Activated T-helper 9 cell treated with anti-CD3 and anti-CD28 coated beads, Interleukin-2, amount 50 U/mL, for 16 hours (primary cell): ENCODE measurements at places on chromosomes 13 and 19.
A peak's percentile ranks its signal among the peaks of the same experiment; 100 is the strongest.

DNA sequence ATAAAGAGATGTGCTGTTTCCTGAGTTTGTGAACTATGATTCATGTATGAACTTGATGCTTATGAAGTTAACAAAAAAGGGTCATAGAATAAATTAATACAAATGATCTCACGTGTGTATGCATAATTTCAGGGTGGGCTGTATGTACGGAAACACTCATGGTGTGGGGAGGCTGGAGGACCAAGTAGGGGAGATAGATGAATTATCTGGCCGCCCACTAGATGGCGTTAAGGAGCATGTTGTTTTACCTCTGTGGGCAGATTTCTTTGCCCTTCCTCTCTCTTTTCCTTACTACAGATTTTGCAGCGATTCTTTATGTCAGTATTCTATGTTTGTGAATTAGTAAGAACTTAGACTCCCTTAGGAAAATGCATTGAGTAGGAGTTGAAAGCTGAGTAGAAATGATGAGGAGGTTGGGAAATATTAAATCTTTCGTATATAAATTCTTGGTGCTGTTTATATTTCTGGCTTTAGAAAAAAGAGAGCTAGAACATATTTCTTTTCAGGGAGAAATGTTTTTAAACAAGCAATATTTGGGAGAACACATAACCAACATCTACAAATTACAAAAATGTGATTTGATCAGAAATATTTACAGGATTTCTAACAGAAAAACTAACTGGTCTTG lies 47.4 kb upstream of the TMTC4 start:
- DNase-seq: peak; percentile 13

DNA sequence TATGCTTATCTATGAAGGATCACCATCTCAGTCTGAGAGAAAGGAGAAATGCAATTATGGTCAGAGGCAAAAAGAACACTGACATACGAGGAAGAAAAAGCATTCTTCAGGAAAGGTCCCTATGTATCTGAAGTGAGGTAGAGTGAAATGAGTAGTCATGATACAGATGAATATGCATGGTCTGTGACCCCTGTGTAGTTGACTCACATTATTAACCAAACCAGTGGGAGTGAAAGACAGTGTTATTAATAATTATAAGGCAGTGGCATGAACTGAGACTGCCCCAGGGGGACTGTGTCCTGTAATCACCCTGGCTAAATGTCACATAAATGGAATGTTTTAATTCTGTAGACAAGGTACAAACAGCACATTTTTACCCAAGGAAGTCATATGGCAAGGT lies 1320.2 kb upstream of the PCDH9 start:
- no peak for DNase-seq

- DNase-seq: no peak
Observed at GRCh38 chr13:66996503-66996902, 233.6 kb downstream of the PCDH9 start.

- DNase-seq: no peak
Observed at GRCh38 chr19:39524495-39524894, 8.2 kb downstream of the EID2B start.

DNA sequence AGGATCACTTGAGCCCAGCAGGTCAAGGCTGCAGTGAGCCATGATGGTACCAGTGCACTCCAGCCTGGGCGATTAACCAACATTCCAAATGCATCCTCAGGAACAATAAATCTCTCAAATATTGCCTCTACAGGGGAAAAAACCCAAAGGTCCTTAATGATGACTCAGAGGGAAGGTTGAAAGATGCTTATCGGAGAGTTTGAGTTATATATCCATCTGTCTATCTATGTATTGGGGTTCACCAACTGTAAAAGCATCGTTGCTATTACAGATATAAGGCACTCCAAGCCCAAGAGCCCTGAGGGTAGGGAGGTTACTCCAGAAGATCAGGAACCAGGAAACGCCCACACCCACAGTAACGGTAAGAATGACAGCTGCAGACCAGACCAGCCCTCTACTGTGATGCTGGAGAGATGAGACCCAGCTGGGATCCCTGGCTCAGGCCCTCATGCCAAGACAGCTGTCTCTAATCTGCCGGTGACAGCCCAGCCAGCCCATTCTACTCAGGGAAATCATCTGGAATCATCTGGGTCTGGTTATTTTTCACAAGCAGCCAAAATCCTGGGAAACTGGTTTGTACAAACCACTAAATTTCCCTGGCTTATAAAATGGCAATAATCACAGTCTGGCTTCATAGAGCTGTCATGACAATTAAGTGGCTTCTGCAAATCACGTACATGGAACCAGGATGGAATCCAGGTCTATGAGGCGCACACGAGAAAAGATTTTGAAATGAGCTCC lies 23.8 kb downstream of the TEX101 start:
- DNase-seq: no peak

DNA sequence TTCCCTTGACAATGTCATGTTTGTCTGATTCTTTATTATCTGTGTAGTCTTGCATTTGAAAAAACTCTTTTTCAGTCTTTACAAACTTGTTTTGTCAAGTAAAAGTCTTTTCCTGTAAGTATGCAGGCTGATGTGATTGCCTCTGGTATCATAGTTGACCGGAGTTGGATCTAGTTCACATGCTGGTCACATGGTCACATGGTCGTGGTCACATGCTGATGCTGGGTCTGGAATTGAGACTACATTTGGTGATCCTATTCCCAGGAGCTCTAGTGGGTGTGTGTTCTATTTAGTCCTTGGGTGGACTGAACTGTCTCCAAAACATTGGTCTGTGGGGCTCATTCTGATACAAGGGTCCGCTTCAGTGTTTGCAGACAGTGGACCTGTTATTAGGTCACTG lies 1798.8 kb upstream of the PRR20A start:
- DNase-seq: no peak

DNA sequence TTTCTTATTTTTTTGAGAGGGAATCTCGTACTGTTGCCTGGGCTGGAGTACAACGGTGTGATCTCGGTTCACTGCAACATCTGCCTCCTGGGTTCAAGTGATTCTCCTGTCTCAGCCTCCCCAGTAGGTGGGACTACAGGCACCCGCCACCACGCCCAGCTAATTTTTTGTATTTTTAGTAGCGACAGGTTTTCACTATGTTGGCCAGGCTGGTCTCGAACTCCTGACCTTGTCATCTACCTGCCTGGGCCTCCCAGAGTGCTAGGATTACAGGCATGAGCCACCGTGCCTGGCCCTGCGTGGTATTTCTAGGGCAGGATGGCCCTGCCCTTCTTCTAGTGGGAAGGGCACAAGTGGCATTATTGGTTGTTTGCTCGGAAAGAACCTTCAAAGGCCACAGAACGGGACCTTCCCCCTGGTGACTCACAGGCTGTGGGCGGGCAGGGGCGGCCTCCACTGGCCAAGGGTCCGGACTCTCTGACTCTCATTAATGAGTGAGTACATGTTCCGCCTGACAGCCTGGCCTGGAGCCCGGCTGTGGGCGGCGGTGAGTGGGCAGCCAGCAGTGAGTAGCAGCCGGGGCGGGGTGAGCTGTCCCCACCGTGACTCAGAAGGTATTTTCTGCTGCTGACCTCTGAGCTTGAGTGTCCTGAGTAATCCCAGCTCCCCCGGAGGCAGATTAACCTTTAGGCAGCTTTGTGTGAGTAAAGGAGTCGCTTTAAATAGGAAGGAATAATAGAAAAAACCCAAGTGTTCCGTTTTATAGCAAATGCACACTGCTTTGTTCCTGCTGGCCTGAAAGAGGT lies 5.1 kb downstream of the DOT1L start:
- DNase-seq: peak; percentile 74

DNA sequence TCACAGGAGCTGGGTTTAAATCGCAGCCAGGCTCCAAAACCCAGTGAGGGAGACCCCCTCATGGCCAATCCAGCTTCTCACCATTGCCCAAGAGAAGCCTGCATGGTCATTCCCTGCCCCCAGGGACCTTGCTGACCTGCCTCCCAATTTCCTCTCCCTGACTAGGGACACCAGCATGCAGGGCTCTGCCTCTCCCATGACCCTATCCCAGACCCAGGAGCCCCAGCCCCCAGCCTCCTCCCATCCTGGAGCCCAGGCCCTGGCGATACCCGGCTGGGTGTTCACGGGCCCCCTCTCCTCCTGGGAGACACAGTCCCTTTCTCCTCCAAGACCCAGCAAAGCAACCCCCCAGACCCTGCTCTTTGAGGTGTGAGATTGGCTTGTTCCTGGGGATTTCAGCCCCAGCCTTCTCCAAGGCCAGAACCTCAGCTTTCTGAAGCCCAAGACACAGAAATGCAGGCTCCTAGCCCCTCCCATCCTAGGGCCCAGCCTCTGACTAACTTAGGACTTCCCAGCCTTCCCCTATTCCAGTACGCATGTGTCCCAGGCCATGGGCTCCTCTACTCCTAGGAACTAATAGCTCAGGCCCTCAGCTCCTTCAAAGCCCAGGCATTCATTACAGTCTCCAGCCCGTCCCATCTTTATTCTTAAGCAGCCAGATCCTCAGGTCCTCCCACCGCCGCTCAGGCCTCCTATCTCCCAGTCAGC lies 1.1 kb downstream of the GYS1 start:
- no peak for DNase-seq

- DNase-seq: no peak
Observed at GRCh38 chr13:109870274-109870673, 83.9 kb upstream of the IRS2 start.

DNA sequence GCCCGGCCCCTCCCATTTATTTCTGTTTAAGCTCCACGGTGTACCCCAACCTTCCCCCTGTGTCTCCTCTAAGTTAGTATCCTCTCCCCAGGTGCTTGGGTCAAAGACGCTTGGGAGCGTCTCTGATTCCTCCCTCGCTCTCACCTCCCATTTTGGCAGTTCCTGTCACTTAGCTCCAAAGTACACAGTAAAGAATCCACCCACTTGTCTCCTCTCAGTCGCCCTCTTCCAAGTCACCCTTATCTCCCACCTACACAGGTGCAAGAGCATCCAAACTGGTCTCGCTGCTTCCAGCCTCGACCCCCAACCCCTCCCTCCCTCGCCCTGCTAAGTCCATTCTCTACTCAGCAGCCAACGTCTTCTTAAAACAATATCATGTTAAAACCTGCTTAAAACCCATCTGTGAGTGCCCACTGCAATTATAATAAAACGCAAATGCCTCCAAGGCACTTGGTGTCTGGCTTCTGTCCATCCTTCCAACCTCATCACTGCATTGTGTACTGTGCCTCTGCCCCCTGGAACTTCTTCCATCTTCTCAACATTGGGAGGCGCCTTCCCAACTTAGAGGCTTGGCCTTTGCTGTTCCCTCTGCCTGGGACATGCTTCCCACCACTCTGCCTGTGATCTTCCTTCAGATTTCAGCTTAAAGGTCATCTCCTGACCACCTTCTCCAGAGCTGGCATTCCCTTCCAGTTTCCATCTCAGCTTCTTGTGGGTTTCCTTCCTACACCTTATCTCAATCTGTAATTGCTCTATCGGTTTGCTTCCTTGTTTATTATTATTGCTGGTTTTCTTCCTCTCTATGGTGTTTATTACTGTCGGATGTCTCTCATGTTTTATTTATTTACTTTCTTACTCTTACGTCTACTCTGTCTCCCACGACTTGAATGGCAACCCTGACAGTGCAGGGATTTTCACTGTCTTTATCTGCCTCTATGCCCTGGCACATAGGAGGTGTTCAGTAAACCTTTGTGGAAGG lies 9.5 kb upstream of the KLK14 start:
- no peak for DNase-seq

- DNase-seq: no peak
Observed at GRCh38 chr19:31727536-31727935, 378.3 kb upstream of the TSHZ3 start.

- DNase-seq: no peak
Observed at GRCh38 chr13:73240193-73240592, 181.4 kb downstream of the KLF5 start.

DNA sequence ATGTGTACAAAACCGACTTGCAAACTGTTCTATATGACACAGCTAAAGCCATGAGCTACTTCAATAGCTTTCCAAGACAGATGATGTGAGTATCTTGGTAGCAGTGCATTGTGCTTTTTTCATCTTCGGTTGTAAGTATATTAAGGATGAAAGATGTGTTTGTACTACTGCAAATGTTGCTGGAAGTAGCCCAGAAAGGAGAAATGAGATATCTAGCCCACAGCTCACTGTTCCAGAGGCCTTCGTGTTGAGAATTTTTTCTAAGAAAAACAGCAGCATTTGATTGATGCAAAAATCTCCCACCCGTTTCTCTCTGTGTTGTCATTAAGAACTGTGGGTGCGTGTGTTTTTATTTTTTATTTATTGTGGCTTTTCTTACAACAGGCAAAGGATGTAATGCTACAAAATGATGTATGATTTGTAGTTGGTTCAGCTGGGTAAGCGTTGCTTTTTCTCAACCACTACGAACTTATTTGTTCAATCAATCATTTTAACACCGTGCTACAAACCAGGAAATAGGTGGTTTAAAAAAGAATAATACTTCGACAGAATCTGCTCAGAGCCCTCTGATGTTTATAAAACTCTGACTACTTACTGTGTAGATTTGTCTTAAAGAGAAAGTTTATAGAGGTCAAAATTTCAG lies 41.6 kb upstream of the RFC3 start:
- DNase-seq: no peak

- no peak for DNase-seq
Observed at GRCh38 chr13:45320876-45321629, 19.9 kb downstream of the TPT1 start.

DNA sequence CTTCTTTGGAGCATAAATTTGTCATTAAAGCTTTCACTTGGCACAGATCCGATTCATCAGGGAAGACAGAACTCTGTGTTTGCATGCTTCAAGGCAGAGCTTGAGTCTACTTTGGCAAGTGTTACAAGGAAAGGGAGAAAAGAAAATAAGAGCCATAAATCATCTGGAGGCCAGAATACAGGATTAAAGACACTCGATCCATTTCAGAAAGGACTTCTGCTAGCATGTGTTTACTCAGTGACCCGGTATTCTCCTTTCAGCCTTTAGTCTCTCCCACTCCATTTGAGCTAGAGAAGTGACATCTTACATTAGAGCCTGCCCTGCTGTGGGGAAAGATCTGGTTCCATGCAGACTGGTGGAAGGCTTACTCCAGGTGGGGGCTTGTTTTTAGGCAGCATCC lies 306.4 kb downstream of the KLF5 start:
- DNase-seq: no peak

DNA sequence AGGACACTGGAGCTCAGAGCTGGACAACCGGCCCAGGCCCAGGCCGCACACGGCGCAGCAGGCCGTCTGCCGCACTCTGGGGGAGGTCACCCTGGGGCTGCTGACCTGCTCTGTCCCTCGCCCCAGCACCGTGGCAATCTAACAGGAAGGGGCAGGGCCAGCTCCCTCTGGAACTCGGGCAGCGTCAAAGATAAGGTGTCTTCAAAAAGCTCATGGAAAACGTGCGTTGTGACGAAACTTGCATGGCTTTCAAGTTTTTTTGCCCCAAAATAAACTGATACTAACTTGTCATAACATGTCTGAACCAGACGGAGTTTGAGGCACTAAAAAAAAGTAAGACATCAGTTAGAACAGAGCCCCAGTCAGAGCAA lies 12.2 kb upstream of the ATP8B3 start:
- no peak for DNase-seq

DNA sequence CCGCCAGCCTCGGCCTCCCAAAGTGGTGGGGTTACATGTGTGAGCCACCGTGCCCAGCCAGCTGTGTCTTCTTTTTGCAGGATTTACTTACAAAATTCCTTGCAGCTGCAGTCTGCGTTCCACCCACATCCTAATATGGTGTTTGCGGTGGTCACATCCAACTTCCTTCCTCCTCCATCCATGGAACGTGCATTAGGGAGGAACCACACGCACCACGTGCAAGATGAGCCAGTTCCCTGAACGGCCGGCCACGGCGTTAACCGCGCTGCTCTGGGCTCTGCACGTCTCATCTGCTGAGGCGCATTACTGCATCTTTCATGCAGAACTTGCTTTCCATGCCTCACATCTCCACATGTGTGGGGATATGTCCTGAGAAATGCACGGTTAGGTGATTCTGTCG lies 13.0 kb upstream of the SIGLEC11 start:
- DNase-seq: no peak
